ENCODE measurements at places on chromosomes 5 and 9.

DNA sequence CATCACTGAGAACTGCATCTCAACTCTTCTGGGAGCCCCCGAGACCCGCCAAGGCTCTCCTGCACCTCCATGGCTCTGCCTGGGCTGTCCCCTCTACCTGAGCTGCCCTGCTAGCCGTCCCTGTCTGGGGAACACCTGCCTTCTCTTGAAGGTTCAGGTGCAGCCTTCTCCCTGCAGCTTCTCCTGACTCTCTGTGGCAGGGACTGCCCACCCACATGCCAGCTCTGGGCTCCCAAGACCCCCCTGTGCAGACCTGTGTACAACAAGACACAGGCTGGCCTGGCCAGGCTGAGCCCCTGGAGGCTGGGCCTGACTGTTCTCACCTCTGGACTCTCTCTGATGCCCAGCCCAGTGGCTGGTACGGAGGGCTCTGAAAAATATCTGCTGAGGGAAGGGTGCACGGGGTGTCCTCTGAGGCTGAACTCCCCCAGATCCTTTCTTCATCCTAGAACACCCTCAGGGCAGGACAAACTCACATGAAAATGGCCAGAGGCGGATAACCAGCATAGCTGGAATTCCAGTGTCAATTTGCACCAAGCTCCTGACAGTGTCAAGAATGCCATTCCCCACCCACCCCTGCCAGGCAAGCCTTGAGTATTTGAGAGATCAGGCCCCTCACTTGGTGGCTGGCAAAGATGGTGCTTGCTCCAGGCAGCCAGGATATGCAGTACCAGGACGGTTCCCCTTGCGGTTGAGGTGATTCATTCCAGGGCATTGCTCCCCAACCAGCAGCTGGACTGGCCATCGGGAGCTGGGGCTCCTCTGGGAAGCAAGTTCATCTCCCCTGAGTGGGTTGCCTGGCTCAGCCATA is 40.9 kb upstream of the SLC25A51 start:
- no peak for DNase-seq

DNA sequence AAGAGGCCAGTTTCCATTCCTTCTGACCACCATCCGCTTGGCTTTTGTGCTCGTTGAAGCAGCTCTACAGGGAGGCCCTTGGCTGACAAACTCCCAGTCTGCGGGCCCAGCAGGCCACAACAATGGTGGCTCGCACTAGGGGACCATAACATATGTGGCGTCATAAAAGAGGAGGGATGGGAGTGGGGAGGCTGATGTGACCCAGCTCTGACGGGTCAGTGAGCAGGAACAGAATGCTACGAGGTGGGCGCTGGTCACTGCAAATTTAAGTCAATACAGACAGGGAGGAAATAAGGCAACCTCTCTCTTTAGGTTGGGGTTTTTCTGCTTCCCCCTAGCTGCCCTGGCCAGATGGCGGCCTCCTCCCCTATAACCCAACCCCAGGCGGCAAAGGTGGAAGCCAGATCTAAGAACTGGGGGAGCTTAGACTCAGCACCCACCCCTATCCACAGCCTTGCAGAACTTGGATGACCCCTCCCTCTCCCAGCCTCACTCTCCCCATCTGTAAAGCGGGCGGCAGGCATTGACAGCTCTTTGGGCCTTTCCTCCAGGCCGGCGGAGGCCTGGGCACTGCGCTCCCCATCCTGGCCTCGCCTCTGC is 778 bp downstream of the FRRS1L start:
- DNase-seq: no peak

DNA sequence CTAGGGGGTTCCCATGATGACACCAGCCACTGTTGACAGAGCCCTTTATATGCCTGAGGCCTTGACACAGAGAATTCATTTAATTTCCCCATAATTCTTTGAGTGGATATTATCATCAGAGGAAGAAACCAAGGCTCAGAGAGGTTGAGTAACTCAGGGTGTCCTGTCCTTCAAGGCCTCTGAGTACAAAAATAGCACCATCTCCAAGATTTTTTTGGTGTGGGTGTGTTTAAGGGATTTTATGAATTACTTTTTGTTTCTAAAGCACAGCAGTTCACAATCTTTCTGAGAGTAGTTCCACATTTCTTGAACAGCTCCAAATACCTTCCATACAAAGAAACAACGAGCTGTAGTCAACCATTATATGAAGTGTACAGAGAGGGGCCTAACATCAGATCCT is 6.2 kb upstream of the GSN start:
- DNase-seq: no peak

GRCh38 chr9:124012368-124013301 is 1.1 kb downstream of the LHX2 start:
- no peak for DNase-seq

- no peak for DNase-seq
These were observed 283.1 kb downstream of the ADAMTS6 start for GRCh38 chr5:65198456-65199120.

GRCh38 chr9:72924154-72924790 is 28.6 kb downstream of the ALDH1A1 start:
- no peak for DNase-seq

GRCh38 chr9:134688231-134688630 is 46.6 kb downstream of the COL5A1 start:
- no peak for DNase-seq

- DNase-seq: no peak
These were observed 377.3 kb upstream of the MEF2C start for GRCh38 chr5:89260254-89260653.

DNA sequence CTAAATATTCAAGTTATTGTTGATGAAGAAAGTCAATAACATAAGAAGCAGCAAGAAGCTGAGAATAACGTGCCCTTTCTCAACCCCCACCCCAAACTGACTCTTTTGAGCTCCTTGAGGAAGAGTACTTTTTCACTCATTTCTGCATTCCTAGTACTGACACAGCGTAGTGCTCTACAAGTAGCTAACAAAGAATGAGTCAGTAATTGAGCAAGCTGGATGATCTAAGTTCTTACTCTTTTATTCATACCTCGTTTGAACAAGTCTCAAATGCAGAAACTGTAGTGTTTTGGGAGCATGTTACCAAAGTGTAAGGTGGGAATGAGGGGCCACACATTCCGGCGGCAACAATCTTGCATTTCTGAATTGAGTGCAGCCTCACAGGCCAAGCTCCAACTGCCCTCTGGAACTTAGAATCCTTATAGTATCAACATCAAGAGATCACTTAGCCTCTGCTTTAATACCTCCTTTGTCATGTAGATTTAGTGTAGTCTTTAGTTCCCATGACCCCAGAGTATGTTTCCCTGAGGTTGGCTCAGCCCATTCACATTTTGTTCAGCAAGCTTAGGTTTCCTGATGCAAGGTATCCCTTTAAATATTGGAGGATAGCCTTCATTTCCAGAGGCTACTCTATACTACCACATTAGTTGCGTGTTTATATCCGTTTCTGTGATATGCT is 152.0 kb downstream of the PRR16 start:
- no peak for DNase-seq

DNA sequence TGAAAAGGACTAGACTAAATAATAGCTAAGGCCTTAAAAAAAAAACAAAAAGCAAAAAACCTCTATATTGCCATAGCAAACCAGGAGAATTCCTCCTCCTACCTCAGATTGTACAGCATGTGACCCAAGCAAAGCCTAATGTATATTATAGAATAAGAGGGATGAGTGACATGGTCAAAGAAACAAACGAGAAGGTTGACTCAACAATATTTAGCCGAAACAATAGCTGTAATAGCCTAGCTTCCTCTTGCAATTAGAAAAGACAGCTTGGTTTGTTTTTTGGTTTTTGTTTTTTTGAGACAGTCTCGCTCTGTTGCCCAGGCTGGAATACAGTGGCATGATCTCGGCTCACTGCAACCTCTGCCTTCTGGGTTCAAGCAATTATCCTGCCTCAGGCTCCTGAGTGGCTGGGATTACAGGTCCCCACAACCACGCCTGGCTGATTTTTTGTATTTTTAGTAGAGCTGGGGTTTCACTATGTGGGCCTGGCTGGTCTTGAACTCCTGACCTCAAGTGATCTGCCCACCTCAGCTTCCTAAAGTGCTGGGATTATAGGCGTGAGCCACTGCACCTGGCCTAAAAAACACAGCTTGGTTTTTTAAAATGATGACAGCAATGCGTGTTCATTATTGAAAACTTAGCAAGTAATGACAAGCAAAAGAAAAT is 5.6 kb downstream of the NLN start:
- DNase-seq: no peak

- no peak for DNase-seq
These were observed 250.3 kb downstream of the DMAC1 start for GRCh38 chr9:7549249-7549648.

GRCh38 chr9:121182101-121182836 is 19.4 kb downstream of the RAB14 start:
- no peak for DNase-seq

DNA sequence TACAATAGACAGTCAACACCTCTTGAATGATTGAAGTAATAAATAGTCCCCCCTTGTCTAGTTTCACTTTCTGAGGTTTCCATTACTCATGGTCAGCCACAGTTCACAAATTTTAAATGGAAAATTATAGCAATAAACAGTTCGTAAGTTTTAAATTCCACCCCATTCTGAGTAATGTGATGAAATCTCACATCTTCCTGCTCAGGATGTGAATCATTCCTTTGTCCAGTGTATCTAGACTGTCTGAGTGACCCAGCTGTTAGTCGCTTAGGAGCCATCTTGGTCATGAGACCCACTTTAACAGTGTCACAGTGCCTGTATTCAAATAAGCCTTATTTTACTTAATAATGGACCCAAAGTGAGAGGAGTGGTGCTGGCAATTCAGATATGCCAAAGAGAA is 311.6 kb upstream of the PRR16 start:
- DNase-seq: no peak

DNA sequence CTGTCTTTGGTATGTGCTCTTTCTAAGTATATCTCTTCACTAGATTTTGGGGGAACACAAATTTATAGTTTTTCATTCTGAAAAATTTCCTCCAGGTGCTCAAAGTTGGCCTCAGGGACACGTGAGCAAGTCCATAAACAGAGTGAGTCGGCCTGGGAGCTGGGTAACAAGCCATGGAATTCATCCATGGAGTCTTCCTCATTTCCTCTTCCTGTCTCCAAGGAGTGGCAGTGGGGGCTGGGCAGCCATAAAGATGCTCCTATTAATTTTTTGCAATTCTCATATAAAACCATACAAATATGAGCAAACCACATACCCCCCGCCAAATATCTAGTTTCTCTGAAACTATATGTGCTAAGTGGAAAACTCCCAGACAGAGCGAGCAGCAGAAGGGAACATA is 136.6 kb upstream of the OTULINL start:
- DNase-seq: no peak

- DNase-seq: no peak
These were observed at the start of gene CCDC112 for GRCh38 chr5:115296124-115297022. Gene CCDC112, minus strand, starts transcription at chr5:115296654. Its CDS starts 111 bp downstream, at chr5:115296543.

DNA sequence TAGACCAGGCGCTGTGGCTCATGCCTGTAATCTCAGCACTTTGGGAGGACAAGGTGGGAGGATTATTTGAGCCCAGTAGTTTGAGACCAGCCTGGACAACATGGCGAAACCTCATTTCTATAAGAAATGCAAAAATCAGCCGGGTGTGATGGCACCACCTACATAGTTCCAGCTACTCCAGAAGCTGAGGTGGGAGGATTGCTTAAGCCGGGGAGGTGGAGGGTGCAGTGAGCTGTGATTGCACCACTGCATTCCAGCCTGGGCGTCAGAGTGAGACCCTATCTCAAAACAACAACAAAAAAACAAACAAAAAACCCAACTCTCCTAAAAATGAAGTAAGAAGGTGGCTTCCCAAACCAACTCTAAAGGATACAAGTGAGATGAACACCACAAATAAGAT is 23.0 kb downstream of the IARS1 start:
- no peak for DNase-seq

- DNase-seq: no peak
These were observed 29.0 kb downstream of the PSAT1 start for GRCh38 chr9:78325846-78326360.

DNA sequence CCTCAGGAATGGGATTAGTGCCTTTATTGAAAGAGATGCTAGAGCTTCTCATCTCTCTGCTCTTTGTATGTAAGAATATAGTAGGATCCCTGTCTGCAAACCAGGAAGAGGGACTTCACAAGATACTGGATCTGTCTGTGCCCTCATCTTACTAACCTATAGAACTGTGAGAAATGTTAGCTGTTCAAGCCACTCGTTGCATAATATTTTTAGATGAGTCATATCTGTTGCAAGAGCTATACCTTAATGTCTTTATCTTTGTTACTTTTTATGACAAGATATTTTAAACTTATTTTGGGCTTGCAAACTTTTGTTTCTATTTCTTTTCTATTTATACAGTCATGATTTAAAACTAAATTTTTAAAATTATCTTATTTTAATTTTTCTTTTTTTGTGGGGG is 1296.8 kb upstream of the CDH6 start:
- no peak for DNase-seq

DNA sequence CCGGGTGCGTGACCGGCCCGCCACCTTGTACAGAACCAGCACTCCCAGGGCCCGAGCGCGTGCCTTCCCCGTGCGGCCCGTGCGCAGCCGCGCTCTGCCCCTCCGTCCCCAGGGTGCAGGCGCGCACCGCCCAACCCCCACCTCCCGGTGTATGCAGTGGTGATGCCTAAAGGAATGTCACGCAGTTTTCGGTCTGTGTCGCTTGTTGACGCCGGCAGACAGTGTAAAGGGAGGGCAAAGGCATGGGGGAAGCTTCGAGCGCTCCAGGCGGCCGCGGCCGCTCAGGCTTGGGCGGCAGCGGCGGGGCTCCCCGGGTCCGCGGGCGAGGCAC is 1.3 kb downstream of the LRRC26 start:
- no peak for DNase-seq

DNA sequence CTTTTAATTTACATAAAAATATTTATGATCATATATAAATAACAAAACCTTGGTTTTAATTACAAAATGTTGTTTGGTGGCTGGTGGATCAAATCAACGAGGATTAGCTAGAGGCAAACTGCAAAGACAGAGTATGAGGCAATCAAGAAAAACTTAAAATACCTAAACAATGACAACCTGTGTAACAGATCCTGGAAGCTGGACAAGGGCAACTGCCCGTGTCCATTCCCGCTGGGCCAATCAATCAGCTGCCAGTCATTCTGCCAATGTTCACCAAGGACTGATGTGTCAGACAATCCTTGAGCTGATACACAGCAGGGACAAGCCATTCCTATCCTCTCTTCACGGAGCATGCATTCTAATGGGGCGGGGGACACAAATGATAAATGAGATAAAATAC is 3.2 kb upstream of the TENT4A start:
- no peak for DNase-seq

DNA sequence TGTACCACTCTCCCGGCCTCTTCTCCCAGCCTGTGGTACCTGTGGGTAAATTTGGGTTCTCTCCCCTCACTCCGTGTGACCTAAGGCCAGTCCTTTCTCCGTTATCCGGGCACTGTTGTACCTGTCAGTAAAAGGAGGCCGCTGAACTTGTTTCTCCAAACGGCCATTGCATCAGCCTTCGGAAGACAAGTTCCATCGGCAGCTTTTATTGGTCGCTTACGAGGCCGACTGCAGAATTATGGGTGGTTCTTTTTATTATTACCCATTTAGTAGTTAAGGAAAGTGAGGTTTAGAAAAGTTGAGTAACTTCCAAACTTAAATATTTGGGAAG is 558 bp downstream of the GRPEL2 start:
- DNase-seq: no peak

GRCh38 chr9:99516657-99517049 is 294.6 kb downstream of the SEC61B start:
- no peak for DNase-seq

GRCh38 chr5:81896764-81897163 is 75.1 kb upstream of the ATG10 start:
- DNase-seq: no peak

GRCh38 chr5:40841068-40841805 is at the start of gene CARD6:
Gene CARD6, plus strand, starts transcription at chr5:40841367. Its CDS starts 16 bp downstream, at chr5:40841383.
- DNase-seq: no peak

- DNase-seq: no peak
These were observed 1.3 kb upstream of the RNU6ATAC start for GRCh38 chr9:134165357-134166315.

GRCh38 chr9:89806371-89807100 is 201.7 kb downstream of the GADD45G start:
- DNase-seq: no peak
